ENCODE measurements at places on chromosomes 6 and 20. TPM values are rescaled to one million over a fixed set of nuclear protein-coding genes. Genes with fewer than 3 reads are reported as not detected.

The PLTP gene
- total RNA-seq = 70.0 TPM

The DLL1 gene
- 14.9 TPM for total RNA-seq

The GPX5 gene
- not detected for total RNA-seq

The CLIC5 gene
- 11.6 TPM for total RNA-seq

The SCAND1 gene
- total RNA-seq = 126 TPM

The BCAS4 gene
- total RNA-seq = 6.6 TPM

The ZC2HC1B gene
- total RNA-seq = not detected

The HMGCLL1 gene
- 1.2 TPM for total RNA-seq

The MAFB gene
- total RNA-seq = 45.0 TPM

The HS3ST5 gene
- not detected for total RNA-seq

GRCh38 chr6:129099696-129100095 lies 216.8 kb downstream of the LAMA2 start:
- no peak for DNase-seq

GRCh38 chr6:45047573-45047972 lies 280.6 kb upstream of the RUNX2 start:
- DNase-seq = no peak

GRCh38 chr6:29603930-29604329 lies 19.0 kb downstream of the OR2H2 start:
- no peak for DNase-seq

DNA sequence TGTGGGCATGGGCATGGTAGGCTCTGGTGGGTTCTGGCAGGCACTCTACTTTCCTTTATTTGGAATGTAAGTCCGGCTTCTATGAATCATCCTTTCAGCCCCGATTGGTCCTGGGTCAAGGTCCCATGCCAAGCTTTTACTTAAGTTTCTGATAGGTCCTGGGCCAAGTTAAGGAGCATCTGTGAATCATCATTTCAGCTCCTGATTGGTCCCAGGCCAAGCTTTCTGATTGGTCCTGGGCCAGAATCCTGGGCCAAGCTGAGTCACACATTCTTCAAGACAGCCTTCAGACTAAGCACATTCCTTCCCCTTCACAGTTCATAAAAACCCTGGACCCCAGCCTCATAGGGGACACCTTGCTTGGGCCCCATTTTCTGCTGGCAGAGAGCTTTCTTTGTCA lies 231.0 kb upstream of the EYS start:
- DNase-seq = no peak

DNA sequence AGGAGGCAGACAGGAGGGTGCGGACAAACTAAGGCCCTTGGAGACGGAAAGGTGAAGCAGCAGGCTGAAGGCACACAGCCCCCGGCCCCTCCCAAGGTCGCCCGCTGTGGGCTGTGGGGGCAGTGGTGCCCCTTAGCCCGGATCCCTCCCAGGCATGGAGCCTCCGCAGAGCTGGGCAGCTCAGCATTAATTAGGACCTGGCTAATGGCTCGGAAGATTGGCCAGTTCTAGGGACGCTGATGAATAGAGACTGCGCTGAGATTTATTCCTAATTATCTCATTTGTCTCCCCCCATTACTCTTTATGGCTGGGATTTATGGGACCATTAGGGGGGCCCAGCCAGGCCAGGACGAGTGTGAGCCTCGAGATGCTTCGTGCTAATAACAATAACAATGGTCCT lies 20.4 kb downstream of the MDFI start:
- DNase-seq = no peak

- peak; percentile 10 for DNase-seq
Measured at GRCh38 chr20:13029687-13030375, 21.1 kb downstream of the SPTLC3 start.

DNA sequence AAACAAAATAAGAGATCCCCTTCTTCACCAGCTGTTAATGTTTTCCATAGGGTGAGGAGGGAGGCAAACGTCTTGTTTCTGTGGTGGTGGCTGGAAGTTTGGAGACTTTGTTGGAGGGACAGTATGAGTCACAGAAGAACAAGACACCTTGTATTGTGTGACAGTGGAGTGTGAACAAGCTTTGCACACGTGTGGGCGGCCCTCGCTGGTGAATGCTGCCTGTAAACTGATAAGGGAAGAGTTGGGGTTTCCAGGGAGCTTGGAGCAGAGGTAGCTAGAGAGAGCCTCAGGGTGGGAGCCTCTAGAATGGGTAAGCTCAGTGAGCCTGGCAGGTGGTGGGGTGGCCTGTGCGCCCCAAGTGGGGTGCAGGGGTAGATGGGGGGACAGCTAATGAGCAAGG lies 78.3 kb downstream of the ZDHHC14 start:
- no peak for DNase-seq

DNA sequence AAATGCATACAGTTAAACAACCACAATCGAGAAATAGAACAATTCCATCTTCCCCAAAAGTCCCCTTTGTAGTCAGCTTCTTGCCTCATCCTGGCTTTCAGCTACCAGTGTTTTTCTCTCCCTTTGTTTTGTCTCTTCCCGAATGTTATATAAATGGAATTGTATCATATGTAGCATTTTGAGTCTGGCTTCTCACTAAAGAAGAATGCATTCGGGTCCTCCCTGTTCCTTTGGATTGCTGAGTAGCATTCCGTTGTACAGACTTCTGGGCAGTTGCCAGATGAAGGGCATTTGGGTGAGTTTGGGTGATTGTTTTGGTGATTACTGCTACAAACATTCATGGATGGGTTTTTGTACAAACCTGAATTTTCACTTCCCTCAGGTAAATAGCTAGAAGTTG lies 27.8 kb downstream of the PRPH2 start:
- DNase-seq = peak; percentile 31

DNA sequence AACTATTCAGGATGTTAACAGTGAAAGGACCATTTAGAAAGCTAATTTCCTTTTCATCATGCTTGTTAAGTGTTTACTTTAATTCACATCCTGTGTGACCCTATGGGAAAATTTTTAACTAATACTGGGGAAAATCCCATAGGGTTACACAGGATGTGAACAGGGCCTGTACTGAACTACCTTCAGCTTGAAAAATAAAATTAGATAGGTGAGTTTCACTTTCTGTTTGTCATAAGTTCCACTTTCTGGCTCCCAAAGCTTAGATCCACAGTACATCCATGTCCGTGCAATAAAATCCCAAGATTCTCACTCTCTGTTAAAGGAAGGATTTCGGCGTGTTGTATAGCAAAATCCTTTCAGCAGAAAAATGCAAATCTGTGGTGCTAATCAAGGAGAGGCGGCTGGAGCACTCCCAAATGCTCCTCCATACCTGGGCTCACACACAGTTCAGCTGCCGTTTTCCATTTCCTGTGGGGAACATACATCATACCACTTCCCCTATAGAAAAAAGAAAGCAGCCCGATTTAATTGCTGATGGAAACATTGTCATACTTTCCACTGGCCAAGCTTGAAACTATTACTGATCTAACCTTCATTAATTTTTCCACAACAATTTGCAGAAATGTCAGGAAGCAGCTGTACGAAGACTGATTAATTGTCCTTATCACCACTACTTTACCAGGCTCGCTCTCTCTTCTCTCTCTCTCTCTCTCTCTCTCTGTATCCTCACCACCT lies 125.2 kb downstream of the HIVEP2 start:
- DNase-seq = no peak

DNA sequence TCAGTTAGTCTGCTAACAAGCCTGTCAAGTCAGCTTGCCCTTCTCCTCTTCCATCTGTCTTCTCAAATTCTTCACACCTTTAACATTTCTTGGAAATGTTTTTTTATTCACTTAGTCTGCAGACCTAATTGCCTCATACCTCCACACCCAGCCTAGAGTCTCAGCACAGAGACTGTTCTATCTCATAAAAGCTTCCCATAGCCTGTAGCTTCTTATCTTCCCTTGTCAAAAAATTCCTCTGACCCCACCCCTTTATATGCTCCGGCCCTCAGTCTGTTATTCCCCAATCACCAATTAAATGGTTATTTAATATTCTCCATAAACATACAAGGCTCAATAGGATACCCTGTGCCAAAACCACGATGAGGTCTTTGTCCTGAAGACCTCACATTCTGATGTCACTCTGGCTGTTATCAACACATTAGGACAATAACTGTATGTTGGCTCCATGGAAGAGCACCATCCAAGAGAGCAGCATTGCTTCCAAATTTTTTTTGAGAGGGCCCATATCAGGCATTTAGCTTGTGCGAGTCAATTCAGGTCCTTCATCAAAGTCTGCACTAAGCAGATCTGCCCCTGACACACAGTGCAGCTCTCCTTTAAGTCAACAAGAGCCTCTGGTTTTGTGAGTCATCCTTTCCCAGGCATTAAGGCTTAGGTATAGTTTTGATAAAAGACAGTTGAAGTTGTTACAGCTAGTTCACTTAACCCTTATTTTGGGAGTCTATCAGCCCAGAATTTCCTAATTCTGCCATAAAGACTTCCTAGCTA lies 83.2 kb upstream of the TBX18 start:
- DNase-seq = no peak

- peak; percentile 49 for DNase-seq
Measured at GRCh38 chr20:5448449-5449118, 131.8 kb upstream of the PROKR2 start.

DNA sequence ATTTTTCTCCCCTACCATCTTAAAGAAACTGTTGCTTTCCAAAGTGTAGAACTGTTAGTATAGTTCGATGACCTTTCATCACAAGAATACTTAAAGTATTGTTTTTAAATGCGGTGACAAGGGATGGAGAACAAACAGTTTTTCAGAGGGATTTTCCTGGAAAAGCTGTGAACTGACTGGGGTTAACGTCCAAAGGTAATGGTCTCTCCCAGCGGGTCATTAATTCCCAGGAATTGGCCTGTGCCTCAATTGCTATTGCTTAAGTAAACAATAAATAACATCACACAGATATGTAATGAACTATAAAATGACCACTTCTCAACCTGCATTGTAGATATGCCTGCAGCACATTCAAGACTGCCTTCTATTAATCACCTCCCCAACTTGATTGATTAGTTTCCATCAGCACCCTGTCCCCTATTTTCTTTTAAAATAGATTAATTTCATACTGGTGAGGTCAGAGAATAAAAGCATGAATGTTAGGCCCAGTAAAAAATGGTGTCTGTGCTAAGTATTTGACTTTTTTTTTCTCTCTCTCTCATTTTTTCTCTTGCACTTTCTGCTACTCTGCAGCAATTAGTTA lies 268.2 kb downstream of the SAMD5 start:
- no peak for DNase-seq

- DNase-seq = no peak
Measured at GRCh38 chr20:37898233-37899104, 4.5 kb upstream of the VSTM2L start.

- DNase-seq = no peak
Measured at GRCh38 chr6:159092631-159093030, 47.8 kb upstream of the TAGAP start.

Measured in thyroid gland (tissue), 4 donors.